H7 (cell line): ENCODE measurements at places on chromosomes 7 and 10. TPM values are rescaled to one million over a fixed set of nuclear protein-coding genes. Genes with fewer than 3 reads are reported as not detected.

Gene HOXA13
- not detected in 2 replicates for total RNA-seq

DNA sequence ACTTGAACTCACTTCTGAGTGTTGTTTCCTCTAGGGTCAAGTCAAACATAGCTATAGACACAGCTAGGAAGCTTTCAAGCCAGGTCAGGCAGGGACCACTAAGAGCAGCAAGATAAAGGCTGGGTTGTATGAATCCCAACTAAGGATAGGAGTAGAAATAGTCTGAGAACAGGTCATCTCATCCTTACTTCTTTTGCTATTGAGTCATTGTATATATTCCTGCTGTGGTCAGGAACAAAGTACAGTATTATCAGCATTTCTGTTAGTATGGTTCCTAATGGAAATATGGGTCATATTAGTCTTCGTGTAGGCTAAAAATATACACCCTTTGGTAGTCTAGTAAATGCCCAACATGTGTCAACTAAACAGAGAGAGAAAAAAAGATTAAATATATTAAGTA is 145.3 kb downstream of the BTAF1 start:
- DNase-seq: no peak

DNA sequence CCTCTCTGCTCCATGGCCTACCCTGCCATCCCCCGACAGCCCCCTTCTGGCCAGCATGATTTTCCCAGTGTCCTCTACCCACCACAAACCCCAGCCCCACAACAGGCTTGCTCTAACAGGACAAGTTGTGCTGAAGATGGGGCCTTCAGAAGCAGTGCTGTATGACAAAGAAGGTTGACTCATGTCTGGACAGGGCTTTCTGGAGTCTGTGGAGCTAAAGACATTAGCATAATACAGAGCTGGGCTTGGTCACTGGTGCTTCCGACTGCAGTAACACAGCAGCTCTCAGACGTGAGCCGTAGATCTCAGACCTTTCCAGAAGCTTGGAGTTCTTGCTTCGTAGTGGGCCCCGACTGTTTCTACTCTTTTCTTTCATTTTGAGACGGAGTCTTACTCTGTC is 100.5 kb downstream of the GTF2IRD1 start:
- no peak for DNase-seq

DNA sequence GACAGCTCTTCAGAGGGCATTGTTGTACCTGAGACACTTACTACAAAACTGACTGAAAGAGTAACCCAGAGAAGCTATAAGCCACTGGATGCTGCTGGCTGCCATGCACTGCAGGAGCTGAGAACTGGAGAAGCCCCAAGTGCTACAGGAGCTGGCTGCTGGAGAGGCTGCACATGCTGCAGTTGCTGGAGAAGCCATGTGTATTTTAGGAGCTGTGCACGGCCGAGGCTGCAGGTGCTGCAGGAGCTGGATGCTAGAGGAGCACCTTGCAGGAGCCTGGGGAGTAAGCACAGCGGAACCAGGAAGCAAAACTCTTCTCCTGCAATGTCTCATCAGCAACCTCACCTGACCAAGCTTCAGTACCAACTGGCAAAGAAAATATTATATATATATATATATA is 45.5 kb downstream of the STEAP1B start:
- no peak for DNase-seq

DNA sequence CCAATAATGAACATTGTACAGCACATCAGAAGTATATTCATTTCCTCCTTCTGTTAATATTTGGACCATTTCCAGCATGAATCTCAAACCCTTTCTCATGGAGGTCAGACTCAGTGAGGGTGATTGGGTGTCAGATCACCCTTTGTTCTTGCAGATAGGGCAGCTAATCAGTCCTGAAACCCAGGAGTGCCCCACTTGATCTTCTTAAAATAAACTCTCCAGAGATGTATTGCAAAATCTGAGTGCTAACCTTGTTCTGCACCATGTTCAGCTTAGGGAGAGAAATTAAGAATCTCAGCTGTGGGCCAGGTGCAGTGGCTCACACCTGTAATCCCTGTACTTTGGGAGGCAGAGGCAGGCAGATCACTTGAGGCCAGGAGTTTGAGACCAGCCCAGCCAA is 869.4 kb downstream of the TYW1 start:
- DNase-seq: no peak

DNA sequence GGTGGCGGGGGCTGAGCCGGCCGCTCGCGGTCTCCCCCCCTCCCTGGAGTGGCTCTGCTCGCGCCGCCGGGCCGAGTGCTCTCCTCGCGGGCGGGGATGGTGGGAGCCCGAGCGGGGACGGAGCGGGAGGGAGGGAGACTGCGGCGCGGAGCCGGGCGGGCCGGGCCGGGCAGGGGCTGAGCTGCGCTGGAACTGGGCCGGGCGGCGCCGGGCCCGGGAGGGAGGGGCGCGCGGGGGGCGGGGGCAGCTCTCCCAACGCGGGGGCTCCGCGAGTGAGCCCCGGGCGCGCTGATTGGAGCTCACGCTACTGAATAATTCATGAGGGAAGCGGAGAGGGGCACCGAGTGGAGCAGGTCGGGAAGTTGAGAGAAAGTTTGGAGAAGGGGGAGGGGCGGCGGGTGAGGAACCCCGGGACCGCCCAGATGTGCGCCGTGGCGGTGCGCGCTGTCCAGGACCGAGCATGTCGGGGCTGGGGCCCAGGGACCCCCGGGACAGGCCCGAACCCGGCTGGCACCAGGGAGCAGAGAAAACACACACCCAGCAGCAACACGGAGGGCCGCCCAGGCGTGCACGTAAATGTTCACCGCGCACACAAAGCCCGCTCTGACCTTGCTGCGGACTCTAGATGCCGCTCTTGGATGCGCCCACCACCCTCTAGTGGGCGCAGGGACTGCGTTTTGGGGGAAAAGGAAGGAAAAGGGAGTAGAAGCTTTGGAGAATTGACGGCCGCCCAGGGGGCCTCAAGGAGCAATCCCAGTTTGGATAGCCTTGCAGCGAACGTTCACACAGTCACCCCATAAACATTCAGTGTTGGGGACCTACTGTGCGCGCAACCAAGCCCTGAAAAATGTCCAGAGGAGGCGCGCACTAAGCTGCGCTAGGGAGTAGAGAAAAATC is at the start of gene EPHB4:
Gene EPHB4 (minus strand): TSS at position 194 of the 897 bp plus-strand sequence. CDS start 493 bp downstream, outside the sequence.
- DNase-seq: peak; percentile 97

GRCh38 chr7:30019960-30020359 is 6.5 kb downstream of the FKBP14 start:
- no peak for DNase-seq
